Omental fat pad (tissue), 4 donors: ENCODE measurements at places on chromosomes 1 and 21. TPM values are rescaled to one million over a fixed set of nuclear protein-coding genes. Genes with fewer than 3 reads are reported as not detected.

The SYCP1 gene
- total RNA-seq, result 0.38 TPM

- no peak for DNase-seq
Observed at GRCh38 chr1:32969566-32969965, 5.0 kb upstream of the RNF19B start.

DNA sequence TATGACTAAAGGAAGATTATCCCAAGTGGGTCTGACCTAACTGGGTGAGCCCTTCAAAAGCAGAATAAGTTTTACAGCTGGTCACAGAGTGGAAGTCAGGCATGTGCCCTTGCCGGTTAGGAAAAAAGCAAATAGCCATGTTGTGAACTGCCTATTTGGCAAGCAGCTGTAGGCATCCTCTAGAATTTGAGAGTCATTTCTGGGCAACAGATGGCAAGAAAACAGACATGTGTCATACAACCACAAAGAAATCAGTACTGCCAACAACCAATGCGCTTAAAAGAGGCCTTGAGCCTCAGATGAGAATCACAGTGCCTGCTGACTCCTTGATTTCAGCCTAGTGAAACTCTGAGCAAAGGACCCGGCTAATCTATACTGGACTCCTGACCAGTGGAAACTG lies 26.8 kb downstream of the LRRC53 start:
- DNase-seq, result no peak

DNA sequence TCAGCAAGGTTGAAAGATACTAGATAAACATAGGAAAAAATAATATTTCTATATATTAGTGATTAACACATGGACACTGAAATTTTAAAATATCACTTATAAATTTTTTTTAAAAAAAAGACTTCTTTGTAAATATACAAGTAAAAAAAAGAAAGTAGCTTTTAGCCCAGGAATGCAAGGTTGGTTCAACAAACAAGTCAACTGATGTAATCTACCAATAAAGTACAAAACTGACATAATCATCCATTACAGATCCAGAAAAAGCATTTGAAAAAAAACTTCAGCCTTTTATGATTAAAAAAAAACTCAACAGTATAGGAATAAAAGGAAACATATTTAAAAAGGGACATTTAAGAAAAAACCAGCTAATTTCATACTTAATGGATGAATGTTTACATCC lies 48.4 kb downstream of the TRMT1L start:
- DNase-seq, result no peak

DNA sequence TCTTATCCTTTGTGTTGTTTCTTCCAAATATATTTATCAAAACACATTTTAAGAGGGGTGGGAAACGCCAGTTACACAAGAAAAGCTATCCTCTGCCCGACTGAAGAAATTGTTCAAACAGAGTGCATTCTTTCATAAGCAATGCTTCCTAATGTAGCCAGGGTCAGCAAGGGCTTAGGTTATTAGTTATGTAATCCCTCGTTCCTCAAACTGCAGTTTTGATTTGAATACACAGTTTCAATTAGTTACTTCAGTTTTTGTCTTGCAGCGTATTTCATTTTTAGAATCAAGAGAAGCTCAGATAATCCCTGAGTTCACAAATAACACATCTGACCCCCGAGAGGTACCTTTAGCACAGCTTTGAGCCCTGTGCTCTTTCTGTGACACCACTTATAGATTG lies 141.7 kb upstream of the NRIP1 start:
- DNase-seq, result no peak

- DNase-seq, result no peak
Observed at GRCh38 chr21:43994085-43994484, 18.0 kb upstream of the TRAPPC10 start.

- no peak for DNase-seq
Observed at GRCh38 chr1:16138772-16139221, 17.1 kb downstream of the EPHA2 start.

DNA sequence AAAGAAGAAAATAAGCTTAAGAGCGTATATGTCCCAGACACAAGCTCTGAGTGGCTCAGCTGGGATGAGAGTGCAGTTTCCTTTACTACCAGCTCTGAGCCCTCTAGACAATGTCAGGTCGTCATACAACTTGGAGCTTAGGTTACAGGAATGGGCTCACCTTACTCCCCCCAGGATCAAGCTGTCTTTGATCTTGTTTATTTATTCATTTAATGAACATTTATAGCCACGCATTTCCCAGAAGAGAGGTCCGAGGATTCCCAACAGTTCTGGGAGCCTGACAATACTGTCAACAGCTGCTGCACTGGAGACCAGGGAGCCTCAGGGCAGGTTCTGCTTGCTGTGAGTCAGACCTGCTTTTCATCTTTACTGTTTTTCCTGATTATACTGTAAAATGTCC lies 378.9 kb downstream of the PLPP3 start:
- DNase-seq, result no peak

The SEC16B gene
- total RNA-seq, result 1.7 TPM

DNA sequence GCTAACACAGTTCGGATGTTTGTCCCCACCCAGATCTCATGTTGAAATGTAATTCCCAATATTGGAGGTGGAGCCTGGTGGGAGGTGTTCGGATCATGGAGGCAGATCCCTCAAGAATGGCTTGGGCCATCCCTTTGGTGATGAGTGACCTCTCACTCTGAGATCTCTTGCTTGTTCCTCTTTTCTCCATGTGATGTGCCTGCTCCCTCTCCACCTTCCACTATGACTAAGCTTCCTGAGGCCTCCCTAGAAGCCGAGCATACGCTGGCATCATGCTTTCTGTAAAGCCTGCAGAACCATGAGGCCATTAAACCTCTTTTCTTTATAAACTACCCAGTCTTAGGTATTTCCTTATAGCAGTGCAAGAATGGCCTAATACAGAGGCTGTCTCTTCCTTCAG lies 8.1 kb upstream of the PLA2G5 start:
- DNase-seq, result no peak

DNA sequence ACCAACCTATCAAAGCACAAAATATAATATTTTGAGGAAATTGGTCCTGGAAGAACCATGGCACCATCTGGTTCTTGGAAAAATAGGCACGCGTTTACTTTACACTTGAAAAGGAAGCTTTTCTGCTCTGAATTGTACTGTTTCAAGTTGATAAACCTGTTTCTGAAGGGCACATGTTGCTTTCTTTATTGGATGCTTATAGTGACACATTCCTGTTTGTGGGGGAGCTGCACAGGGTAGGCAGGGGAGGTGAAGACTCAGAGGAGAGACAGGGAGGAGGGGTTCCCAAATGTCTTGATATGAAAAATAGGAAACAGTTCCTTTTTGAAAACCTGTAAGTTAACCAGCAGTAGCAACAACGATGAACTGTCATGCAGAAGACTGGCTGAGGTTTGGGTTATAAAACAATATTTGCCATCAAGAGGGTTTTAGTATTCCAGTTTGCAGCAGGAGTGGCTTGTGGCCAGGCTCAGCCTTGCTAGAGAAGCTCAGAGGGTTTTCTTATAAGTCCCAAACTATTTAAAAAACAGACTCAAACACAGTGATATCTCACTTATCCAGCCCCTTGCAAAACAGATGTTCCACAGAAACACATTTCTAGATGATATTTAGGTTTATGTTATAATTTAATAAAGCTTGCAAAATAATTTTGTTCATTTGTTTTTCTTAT lies 127.0 kb upstream of the MROH9 start:
- DNase-seq, result no peak

DNA sequence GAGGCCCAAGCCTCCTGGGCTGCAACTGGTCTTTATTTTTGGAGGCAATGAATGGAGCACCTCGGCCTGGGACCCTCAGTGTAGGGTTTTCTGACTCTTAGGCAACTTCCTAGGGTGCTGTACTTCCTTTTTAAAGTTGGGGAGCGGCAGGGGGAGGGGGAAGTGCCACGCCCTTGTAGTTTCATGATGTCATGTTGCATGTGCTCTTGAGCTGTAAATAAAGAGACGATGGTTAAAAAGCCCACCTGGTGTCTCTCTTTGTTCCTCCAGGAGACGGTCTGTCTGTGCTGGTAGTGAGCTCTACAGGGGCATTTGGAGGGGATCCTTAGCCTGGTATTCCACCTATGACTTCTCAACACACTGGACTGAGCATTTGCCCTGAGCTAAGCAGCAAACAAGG lies 10.3 kb upstream of the AGTRAP start:
- no peak for DNase-seq

DNA sequence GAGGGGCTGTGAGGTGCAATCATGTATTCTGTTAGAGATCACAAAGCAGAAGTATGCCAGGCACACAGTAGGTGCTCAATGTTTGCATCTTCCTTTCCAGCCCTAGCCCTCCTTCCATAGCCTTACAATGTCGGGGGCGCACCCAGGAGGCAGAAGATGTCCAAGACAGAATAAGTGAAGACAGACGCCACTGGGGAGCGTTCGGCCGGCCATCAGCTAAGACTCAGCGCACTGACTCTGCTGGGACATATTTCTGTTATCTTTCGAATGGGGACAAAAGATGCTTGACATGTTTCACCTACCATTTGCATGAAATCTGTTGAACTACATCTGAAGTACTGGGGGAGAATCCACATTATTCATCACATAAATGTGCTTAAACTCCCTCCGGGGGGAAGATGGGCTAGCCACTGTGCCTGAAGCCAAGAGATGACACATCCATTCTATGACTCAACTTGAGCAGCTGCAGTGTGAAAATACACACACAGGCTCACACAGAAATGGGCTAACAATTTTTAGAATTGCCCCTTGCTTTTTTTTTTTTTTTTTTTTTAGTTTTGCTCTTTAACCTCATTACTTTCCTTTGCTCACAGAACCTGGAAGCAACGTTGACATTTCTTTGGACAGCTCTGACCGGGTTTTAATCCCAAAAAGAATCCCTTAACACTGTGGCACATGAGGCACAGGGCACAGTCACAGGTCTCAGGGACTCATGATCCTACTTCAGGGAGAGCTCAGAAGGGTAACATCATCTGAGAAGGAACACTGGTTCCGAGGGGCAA lies 7.9 kb downstream of the TIAM1 start:
- no peak for DNase-seq

- no peak for DNase-seq
Observed at GRCh38 chr1:206451134-206451686, 19.1 kb upstream of the IKBKE start.

The SH2D2A gene
- 4.2 TPM for total RNA-seq

GRCh38 chr1:171127099-171127498 lies 36.4 kb downstream of the FMO3 start:
- no peak for DNase-seq

DNA sequence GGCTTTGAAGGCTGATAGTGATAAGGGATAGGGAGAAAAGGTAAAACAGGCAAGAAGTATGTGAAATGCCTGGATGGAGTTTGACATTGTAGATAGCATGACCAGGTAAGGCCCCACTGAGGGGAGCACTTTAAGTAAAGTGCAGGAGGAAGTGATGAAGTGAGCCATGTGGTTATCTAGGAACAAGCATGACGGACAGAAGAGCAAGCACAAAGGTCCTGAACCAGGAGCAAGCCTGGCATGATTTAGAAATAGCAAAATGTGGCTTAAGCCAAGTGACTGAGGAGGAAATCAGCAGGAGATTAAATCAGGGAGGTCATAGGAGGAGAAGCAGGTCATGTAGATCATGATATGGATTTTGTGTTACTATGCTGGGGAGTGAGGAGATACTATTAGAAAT lies 129.2 kb downstream of the GLUL start:
- no peak for DNase-seq

- DNase-seq, result no peak
Observed at GRCh38 chr21:38249256-38249655, 7.5 kb upstream of the KCNJ15 start.

DNA sequence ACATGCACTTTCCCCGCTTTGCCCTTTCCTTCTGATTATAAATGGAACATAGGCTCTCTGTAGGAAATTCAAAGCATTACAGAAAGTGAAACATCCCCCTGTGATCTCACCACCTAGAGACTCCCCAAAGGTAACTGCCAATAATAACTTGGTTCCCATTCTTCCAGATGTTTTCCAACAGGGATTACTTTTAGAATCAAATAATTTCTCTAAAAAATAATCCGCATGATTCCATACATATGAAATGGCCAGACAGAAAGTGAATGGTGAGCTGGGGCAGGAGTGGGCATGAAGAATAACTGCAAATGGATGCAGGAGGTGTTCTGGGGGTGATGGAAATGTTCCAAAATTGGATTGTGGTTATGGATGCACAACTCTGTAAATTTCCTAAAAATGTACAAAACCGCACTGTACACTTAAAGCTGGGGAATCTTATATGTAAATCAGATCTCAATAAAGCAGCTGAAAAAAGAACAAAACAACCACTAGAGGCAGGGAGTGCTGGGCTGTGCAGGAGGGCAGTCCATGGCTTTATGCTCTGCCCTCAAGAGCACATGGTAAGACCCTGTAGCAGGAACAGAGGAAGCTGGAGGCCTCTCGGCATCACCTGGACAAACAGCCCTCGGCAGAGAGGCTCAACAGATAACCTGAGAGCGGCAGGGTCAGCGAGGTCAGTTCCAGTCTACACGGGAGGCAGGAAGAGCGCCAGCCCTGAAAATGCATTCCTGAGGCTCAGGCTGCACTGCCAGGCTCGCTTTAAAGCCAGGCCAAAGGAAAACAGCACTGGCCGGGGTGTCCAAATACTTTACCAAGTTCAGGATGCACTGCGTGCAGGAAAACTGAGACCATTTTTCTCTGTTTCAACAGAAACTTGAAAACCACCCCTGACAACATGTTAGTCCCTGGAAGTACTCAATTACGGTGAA lies 39.7 kb downstream of the CAPZB start:
- no peak for DNase-seq

The NHLH1 gene
- total RNA-seq, result 0.46 TPM

The SPATA46 gene
- total RNA-seq, result not detected

The KIF26B gene
- 0.13 TPM for total RNA-seq

The FNDC5 gene
- total RNA-seq, result 1.7 TPM

- no peak for DNase-seq
Observed at GRCh38 chr1:185566995-185567394, 167.2 kb upstream of the HMCN1 start.

- no peak for DNase-seq
Observed at GRCh38 chr1:212368073-212368484, 46.6 kb downstream of the PACC1 start.

- no peak for DNase-seq
Observed at GRCh38 chr21:42556960-42557359, 43.3 kb downstream of the SLC37A1 start.

The SPTA1 gene
- 1.8 TPM for total RNA-seq

- DNase-seq, result no peak
Observed at GRCh38 chr21:37459575-37459974, 93.0 kb downstream of the DYRK1A start.

The MYOM3 gene
- total RNA-seq, result 0.79 TPM

The EDARADD gene
- total RNA-seq, result 0.25 TPM

GRCh38 chr21:27725916-27726315 lies 759.0 kb upstream of the ADAMTS5 start:
- DNase-seq, result no peak

The OVAAL gene
- total RNA-seq, result not detected

The IGSF5 gene
- not detected for total RNA-seq

The UBE2U gene
- not detected for total RNA-seq

DNA sequence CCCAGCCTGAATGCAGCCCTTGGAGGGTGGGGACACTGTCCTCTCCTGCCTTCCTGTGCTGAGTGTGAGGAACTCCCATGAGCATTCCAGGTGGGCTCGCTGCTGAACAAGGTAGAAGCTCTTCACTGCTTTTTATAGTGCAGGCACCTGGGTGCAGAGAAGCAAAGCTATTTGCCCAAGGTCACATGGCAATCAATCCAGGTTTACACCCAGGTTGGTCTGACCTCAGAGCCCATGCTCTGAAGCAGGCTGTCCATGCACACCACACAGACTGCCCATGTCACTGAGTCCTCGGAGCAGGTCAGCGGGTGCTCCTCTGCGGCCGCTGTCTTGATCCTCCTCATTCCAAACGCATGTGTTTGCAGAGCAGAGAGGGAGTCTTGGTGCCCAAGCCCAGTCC lies 323.4 kb upstream of the VAMP3 start:
- no peak for DNase-seq
